Gastroesophageal sphincter (tissue), 4 donors: ENCODE measurements at places on chromosomes 7 and 10.

DNA sequence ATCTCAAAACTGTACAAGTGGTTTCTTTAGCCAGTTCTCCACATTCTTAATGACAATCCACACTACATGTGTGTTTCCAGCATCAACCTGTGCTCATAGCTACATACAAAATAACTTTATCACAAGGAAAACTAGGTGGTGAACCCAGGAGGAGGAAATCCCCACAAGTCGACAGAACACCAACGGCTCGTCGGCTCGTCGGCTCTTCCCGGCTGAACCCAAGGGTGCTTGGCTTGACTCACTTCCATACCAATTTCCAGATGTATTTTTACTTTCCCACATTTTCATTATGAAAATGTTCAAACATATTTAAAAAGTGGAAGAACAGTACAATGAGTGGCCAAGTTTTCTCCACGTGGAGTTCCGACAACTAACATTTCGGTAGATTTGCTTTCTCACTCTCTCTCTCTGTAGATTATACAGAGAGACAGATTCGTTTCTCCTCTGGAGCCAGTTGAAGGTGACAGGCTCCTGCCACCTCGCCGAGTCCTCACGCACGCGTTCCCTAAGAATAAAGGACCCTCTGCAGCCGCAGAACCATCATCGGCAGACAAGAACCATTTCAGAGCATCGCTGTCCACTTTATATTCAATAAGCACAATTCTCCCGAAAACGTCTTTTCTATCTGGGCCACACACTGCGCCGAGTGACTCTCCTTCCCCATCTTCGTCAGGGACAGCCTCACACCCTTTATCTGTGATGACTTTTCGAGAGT, 53.3 kb downstream of the DIP2C start:
- no peak for ATAC-seq

DNA sequence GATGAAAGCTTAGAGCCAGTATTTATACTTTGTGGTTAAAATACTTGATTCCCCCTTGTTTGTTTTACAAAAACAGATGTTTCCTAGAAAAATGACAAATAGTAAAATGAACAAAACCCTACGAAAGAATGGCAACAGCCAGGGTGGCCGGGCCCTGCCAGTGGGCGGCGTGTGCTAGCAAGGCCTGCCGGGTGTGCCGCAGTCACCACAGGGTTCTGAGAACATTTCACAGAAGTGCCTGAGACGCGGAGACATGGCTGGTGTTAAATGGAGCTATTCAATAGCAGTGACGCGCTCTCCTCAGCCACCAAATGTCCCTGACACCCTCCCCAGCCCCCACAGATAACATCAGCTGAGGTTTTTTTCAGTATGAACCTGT, 14.5 kb downstream of the GPR146 start:
- no peak for ATAC-seq

GRCh38 chr7:92043637-92044036, 90.6 kb downstream of the CYP51A1 start:
- ATAC-seq, result no peak

GRCh38 chr10:90602862-90603610, 254.8 kb downstream of the HTR7 start:
- no peak for ATAC-seq

DNA sequence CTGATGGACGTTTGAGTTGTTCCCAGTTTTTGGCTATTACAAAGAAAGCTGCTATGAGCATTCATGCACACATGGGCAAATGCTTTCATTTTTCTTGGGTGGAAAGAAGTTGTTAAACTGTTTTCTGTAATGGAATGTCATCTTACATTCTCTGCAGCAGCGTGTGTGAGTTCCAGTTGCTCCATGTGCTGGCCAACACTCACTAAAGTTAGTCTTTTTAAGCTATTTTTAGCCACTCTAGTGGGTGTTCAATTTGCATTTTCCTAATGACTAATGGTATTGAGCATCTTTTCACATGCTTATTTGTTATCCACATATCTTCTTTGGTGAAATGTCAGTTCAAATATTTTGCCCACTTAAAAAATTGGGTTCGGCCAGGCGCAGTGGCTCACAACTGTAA, 82.8 kb upstream of the COL13A1 start:
- ATAC-seq, result no peak

- no peak for ATAC-seq
These were observed 63.9 kb downstream of the WDFY4 start for GRCh38 chr10:48748573-48748972.

DNA sequence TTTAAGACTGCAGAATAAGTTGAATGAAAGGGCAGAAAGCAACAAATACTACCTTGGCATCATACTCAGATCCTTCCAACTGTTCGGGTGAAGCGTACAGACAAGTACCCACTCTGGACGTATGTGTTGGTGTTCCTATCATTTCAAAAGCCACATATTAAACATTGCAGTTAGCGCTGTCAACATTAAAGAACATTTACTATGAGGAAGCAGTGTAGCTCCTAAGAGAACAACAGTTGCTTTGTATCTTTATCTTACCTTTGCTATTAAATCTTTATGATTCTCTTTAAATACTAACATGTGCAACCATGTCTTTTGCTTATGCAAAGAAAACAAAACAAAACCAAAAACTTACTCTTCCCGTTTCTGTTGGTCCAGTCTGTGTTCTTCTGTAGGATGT, 2.6 kb upstream of the ANKRD61 start:
- no peak for ATAC-seq

GRCh38 chr7:71637578-71637977, 505.6 kb downstream of the GALNT17 start:
- no peak for ATAC-seq

- ATAC-seq, result no peak
These were observed 407.4 kb downstream of the MAGI2 start for GRCh38 chr7:79046061-79046460.

DNA sequence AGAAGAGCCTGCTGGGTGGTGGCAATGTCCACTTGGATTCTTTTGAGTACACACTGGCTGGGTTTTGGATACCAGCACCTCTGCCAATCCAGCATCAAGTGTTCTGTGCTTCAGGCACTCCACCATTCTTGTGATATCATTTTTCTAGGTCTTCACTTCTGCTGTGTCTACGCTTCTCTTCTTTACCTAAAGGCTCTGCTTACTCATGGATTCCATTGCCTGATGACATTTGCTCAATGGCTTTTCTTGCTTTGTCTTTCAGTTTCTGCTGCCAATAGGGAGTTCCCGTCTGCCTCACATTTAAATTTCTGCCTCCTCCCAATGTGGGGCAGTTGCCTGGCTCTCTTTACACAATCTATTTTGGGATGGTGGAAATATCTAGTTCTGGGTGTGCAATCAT, 12.7 kb upstream of the PAPSS2 start:
- no peak for ATAC-seq

DNA sequence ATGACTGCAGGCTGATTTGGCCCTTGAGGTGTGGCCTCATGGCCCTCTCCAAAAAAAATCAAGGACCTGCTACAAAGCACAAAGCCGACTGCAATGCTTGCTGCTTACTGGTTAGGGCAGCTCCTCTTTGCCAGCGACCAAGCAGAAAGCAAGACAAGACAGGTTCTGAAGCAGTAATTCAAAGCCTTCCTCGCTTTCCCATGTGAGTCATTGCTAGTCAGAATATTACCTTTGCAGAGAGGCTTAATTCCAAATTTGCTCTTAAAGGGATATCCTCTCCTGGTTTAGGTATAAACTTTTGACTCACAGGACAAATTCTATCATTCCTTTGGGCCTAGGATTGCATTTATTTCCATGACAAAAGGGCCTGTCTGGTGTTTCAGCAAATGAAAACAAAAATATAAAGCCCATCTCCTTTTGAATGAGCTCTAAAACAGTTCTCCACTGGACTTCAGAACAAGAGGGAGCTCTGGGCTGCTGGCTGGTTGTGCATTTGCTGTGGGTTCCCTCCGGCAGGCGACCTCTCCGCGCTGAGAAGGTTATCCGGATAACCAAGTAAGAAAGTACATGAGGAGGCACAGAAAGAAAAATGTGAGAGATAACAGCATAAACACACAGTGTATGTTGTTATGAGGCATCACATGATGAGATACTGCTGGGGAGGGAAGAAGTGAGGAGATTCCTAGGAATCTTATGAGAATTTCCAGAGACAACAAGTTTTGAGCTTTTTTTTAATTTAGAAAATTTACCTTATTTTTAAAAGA, 90.8 kb downstream of the EGFR start:
- ATAC-seq, result no peak

DNA sequence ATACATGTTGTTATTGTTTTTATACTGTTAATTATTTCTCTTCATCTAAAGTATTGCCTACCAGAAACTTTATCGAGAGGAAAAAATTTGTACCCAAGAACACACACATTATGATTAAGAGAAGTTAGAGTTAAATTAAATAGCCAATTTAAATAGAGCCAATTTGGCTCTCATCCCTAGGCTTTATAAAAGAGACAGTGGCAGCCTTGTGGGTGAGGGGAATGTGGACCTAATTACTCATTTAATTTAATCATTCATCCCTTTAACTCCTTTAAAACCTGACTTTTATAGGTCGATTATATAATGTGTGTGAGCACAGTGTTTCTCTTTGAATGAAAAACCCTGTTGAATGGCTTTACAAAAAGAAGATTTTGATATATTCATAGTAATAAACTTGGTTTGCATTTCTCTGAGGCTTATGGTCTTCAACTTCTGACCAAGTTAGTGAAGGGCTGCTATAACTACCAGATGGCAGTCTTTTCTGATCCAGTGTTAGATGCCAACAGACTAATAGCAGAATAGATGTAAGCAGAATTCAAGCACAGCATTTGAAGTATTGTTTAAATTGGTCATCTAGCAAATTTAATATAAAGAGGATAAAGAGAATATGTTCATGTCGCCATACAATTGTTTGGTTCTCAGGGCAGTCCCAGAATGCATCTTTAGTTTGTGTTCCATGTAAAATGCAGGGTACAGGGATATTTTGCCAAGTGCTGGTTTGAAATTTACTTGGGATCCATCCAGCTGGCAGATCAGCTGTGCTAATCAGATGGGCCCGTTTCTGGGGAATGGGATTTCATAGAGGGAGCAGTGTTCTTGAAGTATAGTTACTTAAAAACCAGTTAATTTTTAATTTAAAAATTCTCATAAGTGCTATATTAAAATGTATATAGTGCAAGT, 25.3 kb downstream of the ADD3 start:
- ATAC-seq, result no peak

- peak; percentile 42 for ATAC-seq
These were observed 9.0 kb downstream of the SFRP5 start for GRCh38 chr10:97762816-97763215.

- ATAC-seq, result peak; percentile 48
These were observed 119.3 kb upstream of the FRMD4A start for GRCh38 chr10:14450041-14450491.

DNA sequence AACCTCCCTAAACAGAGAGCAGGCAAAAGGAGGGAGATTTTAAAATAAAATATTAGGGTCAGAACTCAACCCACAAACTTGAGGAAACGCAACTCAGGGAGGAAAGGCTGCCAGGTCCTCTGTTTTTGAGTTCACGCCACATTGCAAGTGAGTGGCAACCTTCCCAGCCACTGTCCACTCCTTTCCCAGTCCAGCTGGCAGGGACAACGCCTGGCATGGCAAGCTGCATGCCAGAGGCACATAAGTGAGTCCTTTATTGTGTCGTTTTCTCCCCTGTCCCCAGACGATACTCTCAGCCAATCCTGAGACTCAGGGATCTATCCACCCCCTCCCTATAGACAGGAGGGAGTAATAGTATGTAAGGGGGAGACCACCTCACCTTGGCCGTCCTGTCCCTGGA, 22.4 kb downstream of the FBXW4 start:
- ATAC-seq, result no peak

DNA sequence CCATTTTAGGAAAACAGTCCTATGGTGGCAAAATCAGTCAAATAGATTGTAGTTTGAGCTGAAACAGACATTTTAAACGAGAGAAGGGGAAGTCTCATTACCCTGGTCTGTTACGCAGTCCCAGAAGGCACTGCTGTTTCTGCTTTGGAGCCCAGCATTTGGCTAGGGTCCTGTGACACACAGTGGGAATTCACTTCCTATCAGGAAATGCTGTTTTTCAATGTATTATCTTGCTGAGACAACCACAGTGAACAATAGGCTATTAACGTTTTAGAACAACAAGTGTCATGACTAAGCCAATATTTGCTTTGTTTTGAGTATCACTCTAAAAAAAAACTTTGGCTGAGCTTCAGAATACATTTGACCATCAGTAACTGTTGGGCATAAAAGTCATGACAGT, 74.1 kb downstream of the ADD3 start:
- peak; percentile 31 for ATAC-seq

DNA sequence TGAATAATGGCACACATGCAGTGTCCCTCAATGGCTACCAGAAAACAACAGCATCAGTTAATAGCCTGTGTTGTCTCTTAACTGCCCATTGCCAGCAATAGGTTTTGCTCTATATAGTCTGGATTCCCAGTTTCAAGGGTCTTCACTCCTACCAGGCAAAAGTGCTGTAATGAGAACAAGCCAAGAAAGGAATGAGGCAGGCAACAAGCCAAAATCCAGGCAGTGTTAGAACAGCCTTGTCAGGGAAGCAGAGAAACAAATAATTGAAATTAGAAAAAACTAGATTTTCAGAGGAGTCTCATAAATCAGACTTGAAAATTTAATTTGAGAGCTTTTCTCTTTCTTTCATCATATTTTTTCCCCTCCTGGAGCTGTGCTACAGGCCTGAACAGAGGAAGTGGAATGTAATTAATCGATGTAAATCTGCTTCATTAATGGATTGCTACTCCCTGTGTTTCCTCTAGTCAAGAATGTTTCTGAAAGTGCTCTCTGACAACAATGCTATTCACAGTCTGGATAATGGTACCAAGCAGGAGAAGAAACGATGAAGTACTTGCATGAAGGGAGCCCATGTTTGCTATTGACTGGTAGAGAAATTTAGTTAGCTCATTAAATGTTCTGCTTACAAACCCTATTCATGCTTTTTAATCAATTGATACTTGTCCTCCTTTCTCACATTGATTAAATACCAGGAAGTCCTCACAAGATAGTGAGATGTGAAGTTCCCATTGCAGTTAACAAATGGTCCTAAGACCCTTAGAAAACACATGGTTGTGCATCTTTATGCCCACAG, 202.0 kb upstream of the LRRTM3 start:
- no peak for ATAC-seq

DNA sequence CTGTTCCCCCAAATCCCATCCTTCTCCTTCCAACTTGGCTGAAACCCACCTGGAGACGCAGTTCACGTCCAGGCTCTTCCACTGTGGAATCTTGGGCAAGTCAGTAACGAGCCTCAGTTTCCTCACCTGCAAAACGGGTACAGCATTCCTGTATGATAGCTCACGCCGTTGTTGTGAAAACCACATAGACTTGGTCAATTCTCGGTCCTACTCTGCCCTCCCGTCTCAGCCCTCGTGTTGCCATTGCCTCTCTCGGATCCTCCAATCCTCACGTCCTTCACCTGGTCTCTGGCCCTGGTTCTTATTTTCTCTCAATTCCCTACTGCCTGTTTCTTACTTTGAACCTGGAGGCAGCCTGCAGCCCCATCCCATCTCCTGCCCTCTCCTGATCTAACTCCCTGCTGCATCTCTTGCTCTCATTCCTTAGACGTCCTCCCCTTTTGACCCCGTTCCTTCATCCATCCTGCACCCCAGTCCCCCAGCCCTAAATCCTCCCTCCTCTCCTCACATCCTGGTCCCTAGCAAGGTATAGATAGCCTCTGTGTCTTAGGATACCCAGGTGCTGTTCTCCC, 2.0 kb upstream of the MUC12 start:
- no peak for ATAC-seq
